ENCODE measurements at places on chromosomes 12 and 14.

DNA sequence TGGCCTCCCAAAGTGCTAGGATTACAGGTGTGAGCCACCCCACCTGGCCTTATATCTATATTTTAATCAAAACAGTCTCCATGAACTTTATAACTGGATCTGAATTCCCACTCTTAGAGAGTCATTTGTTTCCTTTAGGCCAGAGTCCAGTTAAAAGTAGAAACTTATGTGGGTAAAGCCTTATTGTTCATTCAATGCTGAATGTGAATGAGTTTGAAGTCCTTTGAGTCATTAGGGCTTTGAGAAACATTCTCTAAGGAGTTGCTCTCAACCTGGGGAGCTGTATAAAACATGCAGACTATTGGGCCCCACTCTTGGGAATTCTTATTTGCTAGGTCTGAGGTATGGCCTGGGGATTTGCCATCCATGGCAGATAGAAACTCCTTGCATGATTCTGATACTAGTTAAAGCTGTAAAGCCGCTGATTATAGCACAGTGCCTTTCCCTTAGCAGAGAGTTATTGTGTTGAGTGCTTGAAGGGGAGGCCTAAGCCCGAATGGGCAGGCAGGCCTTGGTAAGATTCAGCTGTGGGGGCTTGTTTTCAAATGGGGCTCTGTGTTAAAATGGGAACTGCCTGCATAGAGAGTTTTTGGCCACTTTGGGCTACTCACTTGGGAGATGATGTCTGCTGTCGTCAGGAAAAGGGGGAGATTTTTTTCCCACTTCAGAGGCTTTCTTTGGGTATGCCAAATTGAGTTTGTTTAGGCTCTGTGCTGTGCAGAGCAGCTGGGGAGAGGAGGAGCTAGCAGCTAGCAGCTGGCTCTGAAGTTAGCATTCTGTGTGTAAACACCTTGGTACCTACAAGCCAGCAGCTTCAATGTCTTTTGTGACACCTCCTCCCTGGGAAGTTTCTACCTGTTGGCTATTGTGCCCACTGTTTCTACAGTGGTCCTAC is 117.5 kb downstream of the DACT1 start:
- DNase-seq = no peak
- peaks cover 14% of the 10 kb centered on the region for H3K4me1 ChIP-seq
- H3K27ac ChIP-seq = no peak overlapping the region
- H3K36me3 ChIP-seq = no peaks in the 10 kb centered on the region
- H3K27me3 ChIP-seq = no peaks in the 10 kb centered on the region

- H3K27ac ChIP-seq = no peak overlapping the region
- H3K4me3 ChIP-seq = no peak overlapping the region
- H3K36me3 ChIP-seq = no peaks in the 10 kb centered on the region
Observed at GRCh38 chr12:86697916-86698640, 441.9 kb upstream of the MGAT4C start.

GRCh38 chr12:100234591-100235304 is 32.1 kb downstream of the DEPDC4 start:
- H3K4me3 ChIP-seq = no peak overlapping the region
- no peak overlapping the region for H3K27ac ChIP-seq
- H3K36me3 ChIP-seq = no peaks in the 10 kb centered on the region
- H3K27me3 ChIP-seq = no peaks in the 10 kb centered on the region
- no peaks in the 10 kb centered on the region for H3K4me1 ChIP-seq

DNA sequence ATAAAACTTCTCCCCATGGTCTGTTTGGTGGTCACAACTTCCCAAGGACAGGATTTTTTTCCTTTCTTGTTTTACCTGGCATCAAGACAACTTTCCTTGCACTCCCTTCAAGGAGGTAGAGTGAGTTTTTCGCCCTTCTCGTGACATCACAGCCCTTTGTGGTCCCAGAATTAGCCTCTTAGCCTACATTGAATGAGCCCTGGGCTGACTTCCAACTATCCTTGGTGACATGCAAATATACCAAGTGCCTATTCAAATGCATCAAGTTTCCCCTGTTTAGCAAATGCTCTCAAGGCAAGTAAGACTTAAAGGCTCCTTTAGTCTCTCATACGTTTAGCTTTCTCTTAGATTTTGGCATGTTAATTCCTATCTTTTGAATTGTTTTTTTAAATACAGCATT is 36.6 kb downstream of the TC2N start:
- H3K27ac ChIP-seq = peak overlapping the region; percentile 15
- no peaks in the 10 kb centered on the region for H3K36me3 ChIP-seq
- no peak for DNase-seq
- no peak overlapping the region for H3K4me3 ChIP-seq

- H3K27me3 ChIP-seq = no peaks in the 10 kb centered on the region
- peaks cover 40% of the 10 kb centered on the region for H3K4me1 ChIP-seq
- H3K36me3 ChIP-seq = peaks cover 17% of the 10 kb centered on the region
- H3K4me3 ChIP-seq = peak overlapping the region; percentile 96
- H3K27ac ChIP-seq = peak overlapping the region; percentile 99
Observed at GRCh38 chr12:113136128-113136989, 798 bp upstream of the RASAL1 start.

DNA sequence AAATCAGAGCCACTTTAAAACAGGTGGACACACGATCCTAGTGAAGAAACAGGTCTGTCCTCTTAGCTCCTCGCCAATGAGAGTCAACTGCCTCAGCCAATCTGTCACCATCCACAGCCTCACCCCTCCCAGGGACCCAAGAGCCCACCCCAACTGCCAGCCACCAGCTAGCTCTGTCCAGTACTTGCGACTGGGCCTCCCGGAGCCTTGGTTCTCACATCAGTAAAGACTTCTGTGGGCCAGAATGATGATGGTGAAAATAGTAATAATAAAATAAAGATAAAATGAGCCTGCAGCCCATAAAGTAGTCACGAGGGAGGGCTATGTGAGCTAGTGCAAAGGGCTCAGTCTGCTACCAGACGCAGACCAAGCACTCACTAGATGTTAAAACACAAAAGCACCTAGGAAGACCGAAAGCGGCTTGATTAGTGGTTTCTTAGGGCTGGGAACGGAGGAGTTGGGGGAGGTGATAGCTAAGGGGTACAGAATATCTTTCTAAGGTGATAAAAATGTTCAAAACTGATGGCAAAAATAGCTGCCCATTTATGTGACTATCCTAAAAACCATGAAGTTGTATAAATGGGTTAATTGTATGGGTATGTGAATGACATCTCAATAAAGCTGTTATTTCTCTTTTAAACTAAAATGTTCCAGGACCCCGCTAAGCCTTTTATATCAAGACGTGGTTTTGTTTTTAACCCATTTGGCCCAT is 39.8 kb downstream of the ACTN1 start:
- no peak overlapping the region for H3K27ac ChIP-seq
- H3K4me1 ChIP-seq = no peaks in the 10 kb centered on the region
- no peak for DNase-seq
- H3K27me3 ChIP-seq = no peaks in the 10 kb centered on the region
- no peaks in the 10 kb centered on the region for H3K36me3 ChIP-seq

DNA sequence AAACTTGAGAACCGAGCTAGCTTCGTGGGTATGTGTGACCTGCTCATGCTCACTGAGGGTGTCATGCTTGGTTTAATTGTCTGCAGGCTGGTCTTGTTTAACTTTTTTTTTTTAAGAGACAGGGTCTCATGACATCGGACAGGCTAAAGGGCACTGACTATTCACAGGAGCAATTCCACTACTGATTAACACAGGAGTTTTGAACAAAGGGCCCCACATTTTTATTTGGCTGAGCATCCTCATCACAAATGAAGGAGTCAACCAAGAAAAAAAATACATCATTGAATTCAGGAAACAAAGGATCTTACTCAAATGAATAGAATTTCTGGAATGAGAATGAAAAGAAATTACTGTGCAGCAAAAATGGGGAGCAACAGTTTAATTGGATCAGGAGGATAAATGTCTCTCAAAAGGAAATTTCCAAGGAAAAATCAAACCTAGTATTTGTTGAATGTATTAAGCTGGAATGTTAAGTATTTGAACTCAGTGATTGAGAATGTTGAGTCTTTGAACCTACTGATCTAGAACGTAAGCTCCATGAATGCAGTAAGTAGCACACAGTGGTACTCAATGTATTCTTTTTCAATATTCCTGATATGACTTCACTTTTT is 20.8 kb upstream of the PYROXD1 start:
- DNase-seq = no peak
- H3K27ac ChIP-seq = no peak overlapping the region
- no peaks in the 10 kb centered on the region for H3K36me3 ChIP-seq
- H3K27me3 ChIP-seq = peaks cover 23% of the 10 kb centered on the region
- no peaks in the 10 kb centered on the region for H3K4me1 ChIP-seq

DNA sequence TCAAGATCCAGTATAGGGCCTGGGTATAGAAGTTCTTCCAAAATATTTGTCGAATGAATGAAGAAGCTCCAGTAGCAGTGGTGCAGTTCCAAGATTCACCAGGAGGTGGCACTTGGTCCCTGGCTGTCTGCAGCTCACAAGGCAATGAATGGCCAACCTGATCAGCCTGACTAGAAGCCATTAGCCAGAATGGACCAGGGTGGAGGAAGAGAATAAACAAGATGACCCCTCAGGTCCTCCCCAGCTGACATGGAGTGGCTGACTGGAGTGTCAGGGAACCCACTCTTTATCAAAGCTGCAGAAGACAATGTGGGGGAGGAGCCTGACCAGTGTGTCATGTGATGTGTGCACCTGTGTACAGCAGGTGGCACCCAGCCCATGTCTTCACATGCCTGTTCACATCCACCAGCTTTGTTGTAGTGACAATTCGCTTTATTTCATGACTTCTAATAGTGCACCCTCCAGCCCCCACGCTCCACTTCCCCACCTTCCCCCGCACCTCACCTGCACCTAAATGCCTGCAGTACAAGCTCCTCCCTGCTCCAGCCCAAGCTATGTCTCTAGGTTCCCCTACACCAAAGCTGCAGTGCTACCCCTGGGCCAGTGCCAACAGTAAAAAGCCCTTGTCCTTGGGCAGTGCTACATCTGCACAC is 3.0 kb downstream of the LTBP2 start:
- peaks cover 17% of the 10 kb centered on the region for H3K27me3 ChIP-seq
- H3K36me3 ChIP-seq = no peaks in the 10 kb centered on the region
- peak; percentile 71 for DNase-seq
- H3K4me3 ChIP-seq = no peak overlapping the region

- H3K4me3 ChIP-seq = no peak overlapping the region
- no peak for DNase-seq
- no peaks in the 10 kb centered on the region for H3K4me1 ChIP-seq
- H3K27ac ChIP-seq = no peak overlapping the region
- H3K36me3 ChIP-seq = no peaks in the 10 kb centered on the region
- peaks cover 23% of the 10 kb centered on the region for H3K27me3 ChIP-seq
Observed at GRCh38 chr12:115867854-115868253, 409.6 kb downstream of the MED13L start.

- no peaks in the 10 kb centered on the region for H3K27me3 ChIP-seq
- no peak overlapping the region for H3K4me3 ChIP-seq
- no peak overlapping the region for H3K27ac ChIP-seq
- H3K36me3 ChIP-seq = peaks cover 4% of the 10 kb centered on the region
Observed at GRCh38 chr12:107590413-107590812, 95.2 kb upstream of the PWP1 start.

- H3K27me3 ChIP-seq = no peaks in the 10 kb centered on the region
- H3K4me1 ChIP-seq = no peaks in the 10 kb centered on the region
- DNase-seq = no peak
Observed at GRCh38 chr14:106083082-106083481, 556.7 kb downstream of the TMEM121 start.

All from stimulated activated naive B cell treated with anti-CD40 and anti-IgM and Interleukin-4, amounts not matched to agents 10 μg/mL and 1 μg/mL and 100 μg/mL, for 72 hours (primary cell).